ENCODE measurements at places on chromosomes 4 and X. TPM values are rescaled to one million over a fixed set of nuclear protein-coding genes. Genes with fewer than 3 reads are reported as not detected.

Gene COL25A1
- not detected for total RNA-seq

Gene EDA2R
- 4.8 TPM for total RNA-seq

Gene HPGDS
- not detected for total RNA-seq

Gene ZNF718
- total RNA-seq: 14.3 TPM

Gene RPS6KA6
- total RNA-seq: not detected

Gene CCSER1
- total RNA-seq: not detected

Gene SRPX2
- not detected for total RNA-seq

DNA sequence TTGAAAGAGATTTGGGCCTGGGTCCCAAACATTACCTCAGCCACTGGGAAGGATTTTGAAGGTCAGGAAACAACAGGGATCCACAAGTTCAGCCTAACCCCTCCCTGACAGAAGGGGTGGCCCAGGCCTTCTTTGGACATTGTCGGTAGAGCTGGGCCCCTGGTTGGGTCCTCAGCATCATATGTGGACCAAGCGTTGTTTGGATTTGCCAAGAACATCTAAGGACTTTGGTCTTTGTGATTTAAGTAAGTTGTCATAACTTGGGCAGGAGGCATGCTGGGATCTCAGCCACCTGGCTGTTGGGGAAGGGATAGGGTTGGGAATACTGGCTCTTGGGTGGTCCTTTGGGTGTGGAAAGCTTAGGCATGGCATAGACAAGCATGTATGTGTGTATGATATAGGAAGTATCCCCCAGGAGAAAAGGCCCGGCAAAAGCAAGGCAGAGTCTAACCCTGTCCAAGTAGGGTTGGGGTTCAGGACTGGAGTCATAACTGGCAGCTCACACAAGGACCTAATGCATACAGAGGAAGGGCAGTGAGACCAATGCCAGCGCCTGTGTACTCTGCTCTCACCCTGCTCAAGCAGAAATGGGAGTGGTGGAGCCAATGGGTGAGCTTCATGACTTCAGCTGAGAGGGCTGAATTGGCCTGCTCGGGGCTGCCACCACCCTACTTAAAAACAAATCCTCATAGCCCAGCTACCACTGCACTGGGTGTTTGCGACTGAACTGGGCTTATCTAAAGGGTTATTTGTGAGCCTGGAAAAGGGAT lies 102.8 kb downstream of the RTL5 start:
- no peak for DNase-seq

- no peak for DNase-seq
Observed at GRCh38 chr4:31391976-31392375, 671.8 kb downstream of the PCDH7 start.

GRCh38 chrX:79096145-79096556 lies 48.3 kb upstream of the GPR174 start:
- DNase-seq: no peak

GRCh38 chrX:10044021-10044420 lies 76.9 kb downstream of the CLDN34 start:
- DNase-seq: no peak

DNA sequence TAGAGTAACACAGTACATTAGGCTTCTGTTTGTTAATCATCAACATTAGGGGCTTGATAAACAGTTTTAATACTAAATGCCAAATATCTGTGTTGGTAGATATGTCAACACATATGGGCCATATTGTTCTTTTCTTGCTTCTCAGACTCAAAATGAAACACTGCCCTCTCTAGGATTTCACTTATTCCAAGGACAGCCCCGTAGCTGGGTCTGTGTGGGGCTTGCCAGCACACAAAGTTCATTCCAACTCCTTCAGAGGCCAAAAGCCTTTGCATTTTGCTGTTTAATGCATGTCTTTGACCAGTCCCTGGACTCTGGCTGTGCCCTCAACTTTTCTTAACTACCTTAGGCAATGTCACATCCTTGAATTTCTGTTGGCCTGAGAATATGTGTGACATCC lies 102.0 kb upstream of the ZNF827 start:
- DNase-seq: no peak

- no peak for DNase-seq
Observed at GRCh38 chrX:142873214-142873613, 152.5 kb upstream of the SPANXN4 start.

DNA sequence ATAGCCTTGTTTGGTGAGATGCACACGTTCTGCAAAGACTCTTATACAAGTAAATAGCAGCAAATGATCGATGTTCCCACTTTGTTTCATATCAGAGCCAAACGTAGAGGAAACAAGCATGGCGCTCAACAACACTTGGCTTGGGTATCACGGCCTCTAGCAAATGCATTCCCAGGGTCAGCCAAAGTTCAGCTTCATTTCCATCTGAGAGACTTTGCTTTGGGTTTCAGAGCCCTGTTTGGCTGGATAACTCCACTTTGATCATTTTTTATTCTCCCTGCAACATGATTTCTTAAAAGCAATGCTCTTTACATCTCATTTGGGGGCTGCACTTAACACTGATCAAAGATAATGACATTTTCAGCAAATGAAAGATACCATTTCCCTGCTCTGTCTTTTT lies 199.2 kb upstream of the FAM9B start:
- DNase-seq: no peak

DNA sequence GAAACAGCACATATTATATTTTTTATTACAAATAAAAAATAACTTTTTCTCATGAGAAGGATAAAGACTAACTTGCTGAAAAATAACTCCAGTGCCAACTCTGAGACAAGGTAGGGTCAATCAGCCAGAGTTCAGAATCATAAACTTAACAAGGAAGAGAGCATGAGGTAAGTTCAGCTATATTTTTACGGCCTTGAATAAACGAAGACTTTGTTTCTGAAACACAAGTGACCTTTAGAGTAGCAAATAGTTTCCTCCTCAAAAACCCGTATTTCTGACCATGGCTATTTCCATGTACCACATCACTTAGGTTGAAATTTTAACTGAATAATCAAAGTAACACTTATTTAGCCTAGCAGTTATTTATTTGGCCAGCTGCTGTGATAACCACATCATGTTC lies 45.5 kb downstream of the PRDM5 start:
- DNase-seq: no peak
